ENCODE measurements at places on chromosomes 7 and 10.

- no peak for DNase-seq
These were observed 18.0 kb upstream of the MTURN start for GRCh38 chr7:30116771-30117170.

- no peak for DNase-seq
These were observed 2.1 kb downstream of the ATP5MK start for GRCh38 chr10:103394180-103394579.

- no peak for DNase-seq
These were observed 156.3 kb downstream of the POLR1F start for GRCh38 chr7:19552576-19552975.

GRCh38 chr10:86162696-86163400 lies 203.7 kb downstream of the GRID1 start:
- DNase-seq = no peak

DNA sequence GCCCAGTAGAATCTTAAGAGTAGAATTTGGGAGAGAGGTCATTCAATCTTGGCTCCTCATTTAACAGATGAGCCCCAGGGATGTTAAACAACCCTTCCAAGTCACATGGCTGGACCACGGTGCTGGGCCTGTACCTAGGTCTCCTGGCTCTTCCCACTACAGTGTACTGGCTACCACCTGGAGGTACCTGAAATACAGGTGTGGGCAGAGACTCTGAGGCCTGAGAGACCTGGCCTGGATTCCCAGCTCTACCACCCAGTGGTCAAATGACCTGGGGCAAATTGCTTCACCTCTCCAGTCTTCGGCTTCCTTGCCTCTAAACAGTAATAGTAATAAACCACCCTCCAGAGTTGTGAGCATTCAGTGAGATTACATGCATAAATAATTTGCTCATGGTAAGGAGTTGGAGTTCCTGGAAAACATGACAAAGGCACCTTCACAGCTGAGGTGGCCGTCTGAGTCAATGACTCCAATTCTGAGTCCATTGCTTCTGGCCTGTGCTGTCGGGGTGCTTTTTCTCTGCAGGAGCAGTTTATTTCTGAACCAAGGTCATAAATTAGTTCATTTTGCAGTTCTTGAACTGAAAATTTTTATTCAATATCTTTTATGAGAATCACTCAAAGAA lies 2.7 kb downstream of the GOT1 start:
- DNase-seq = no peak

DNA sequence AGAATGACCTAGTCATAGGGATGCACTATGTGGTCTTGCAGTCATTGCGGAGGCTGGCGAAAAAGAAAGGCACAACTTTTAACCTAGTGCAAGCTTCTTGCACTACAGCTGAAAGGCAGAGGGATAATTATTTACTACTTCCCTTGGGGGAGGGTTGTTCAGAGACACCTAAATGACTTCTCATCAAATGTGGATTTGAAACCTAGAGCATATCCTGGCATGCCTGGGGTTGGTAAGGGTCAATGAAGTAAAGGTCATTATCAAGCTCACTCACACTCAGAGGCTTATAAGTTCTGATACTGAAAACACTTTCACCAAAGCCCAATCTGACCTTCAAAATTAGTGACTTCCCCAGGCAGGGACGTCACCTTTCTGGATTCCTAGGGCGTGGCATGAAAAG lies 108.9 kb upstream of the AMPH start:
- DNase-seq = no peak

DNA sequence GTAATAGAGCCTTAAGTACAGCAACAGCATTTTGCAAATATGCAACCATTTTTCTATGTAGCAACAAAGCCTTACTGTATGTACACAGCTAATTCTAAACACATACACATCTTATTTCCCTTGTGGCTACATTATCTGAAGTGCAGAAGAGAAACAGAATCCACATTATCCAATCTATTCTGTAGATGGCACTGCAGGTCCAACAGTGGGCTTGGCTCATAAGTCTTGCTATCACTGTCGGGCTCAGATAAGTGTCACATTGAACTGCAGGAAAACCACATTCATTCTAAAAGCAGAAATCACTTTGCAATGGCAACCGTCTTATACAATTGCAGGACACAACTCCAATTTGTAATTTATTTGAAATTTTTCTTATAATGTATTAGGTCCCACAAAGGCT lies 109.8 kb upstream of the NOBOX start:
- peak; percentile 37 for DNase-seq

GRCh38 chr10:98399784-98400183 lies 15.2 kb downstream of the PYROXD2 start:
- no peak for DNase-seq

- no peak for DNase-seq
These were observed 94.7 kb downstream of the ARHGAP22 start for GRCh38 chr10:48509974-48510692.

DNA sequence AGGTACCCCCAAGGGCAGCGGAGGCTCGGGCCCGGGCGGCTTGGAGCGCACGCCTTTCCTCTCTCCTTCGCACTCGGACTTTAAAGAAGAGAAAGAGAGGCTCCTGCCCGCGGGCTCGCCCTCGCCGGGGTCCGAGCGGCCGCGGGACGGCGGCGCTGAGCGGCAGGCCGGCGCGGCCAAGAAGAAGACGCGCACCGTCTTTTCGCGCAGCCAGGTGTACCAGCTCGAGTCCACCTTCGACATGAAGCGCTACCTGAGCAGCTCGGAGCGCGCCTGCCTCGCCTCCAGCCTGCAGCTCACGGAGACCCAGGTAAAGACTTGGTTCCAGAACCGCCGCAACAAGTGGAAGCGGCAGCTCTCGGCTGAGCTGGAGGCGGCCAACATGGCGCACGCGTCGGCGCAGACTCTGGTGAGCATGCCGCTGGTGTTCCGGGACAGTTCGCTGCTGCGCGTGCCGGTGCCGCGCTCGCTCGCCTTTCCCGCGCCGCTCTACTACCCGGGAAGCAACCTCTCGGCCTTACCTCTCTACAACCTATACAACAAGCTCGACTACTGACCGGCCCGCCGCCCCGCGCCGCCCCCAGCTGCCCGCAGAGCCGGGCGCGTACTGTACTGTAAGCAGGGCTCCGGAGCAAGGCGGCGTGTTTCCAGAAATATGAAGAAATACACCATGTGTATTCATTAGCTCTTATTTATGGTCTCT lies 1.8 kb downstream of the HMX2 start:
- no peak for DNase-seq

- DNase-seq = no peak
These were observed 34.8 kb downstream of the PNLIPRP2 start for GRCh38 chr10:116655568-116655967.

DNA sequence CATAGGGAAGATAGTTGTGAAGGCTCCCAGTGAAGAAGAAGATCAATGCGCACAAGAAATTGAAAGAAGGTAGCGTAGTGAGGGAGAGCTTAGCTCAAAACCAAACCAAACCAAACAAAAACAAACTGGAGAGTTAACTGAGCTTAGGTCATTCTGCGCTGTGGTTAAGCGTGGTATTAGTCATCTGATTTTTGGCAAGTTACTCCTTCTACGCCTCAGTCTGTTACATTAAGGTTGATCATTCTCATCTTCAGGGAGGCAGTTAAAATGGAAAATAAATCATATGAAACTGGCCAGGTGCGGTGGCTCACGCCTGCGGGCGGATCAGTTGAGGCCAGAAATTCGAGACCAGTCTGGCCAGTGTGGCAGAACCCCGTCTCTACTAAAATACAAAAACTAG lies 259.7 kb downstream of the EXOC4 start:
- no peak for DNase-seq

GRCh38 chr10:24254180-24254579 lies 45.2 kb downstream of the KIAA1217 start:
- no peak for DNase-seq

- DNase-seq = peak; percentile 18
These were observed 551 bp downstream of the KCND2 start for GRCh38 chr7:120273476-120273975.

DNA sequence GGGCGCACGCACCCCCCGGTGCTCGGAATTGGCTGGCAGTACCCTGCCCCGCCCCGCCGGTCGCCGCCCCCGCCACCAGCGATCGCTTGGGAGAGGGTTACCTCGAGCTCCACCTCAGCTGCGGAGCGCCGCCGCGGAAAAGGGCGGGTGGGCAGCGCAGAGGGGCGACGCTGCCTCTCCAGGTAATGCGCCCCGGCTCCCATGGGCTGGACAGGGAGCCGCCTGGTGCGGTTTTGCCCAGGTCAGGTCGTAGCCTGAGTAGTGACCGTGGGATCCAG lies 1.3 kb downstream of the PFKFB3 start:
- no peak for DNase-seq

- no peak for DNase-seq
These were observed 135.0 kb downstream of the ADAM22 start for GRCh38 chr7:88069093-88069492.

- no peak for DNase-seq
These were observed 30.3 kb downstream of the HACD1 start for GRCh38 chr10:17586821-17587234.

GRCh38 chr10:76874896-76875295 lies 762.7 kb downstream of the KCNMA1 start:
- DNase-seq = no peak

DNA sequence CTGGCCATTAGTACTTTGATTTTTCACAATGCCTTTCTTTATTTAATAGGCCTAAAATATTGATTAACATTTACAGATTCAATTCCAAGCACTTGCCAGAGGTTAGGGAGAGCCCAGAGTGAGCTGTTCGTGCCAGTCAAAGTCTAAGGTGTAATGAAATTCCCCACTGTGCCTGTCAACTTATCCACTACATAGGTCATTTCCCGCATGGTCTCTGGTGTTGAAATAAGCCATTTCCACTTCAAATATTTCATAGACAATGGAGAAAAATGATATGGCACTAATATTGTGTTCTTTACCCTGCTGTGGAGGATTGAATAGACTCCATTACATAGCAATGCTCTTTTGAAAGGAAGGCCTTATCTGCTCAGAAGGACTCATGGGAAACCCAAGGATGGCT lies 978.1 kb upstream of the CELF2 start:
- DNase-seq = no peak

DNA sequence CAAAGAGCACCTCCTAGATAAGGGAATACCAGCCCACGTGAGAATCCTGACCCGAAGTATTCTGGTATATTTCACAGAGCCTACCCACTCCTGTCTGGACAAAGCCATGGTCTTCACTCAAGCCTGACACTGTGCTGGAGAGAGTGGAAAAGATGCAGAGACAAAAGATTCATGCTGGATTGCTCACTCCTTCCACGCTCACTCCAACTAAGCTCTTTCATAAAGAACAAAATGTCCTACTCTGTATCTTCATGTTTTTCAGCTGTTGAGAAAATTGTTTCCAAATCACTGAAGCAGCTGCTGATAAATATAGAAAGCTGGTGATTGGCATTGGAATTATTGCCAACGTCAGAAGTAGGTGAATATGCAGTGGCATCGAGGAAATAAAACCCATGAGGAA lies 106.0 kb downstream of the ABLIM1 start:
- no peak for DNase-seq

DNA sequence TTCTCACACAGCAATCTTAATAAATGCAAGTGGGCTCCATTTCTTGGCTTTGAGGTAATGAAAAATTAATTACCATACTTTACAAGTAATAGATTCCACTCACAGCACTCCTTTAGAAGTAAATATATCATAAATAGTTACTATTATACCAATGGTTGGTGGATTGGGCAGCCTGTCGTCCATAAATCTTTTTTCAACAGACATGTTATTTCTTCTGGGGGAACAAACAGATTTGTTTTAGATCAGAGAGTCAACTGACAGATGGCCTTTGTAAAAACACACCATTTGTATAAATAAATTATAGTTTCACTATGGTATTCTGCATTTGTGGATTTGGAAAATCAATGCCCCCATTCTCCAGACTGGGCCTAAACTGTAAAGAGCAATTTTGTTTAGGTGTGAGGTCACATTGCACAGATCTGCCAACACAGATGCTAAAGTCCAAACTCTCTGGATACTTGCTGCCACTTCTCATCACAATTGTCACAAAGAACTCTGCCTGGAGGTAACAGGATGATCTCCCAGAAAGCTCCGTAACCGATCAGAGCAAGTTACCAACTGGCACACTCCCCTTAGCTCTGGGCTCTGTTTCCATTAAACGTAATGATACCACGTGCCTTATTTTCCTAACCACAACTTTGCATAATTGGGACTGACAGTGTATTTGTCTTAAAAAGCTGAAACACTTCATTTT lies 4.5 kb upstream of the MACROH2A2 start:
- no peak for DNase-seq

GRCh38 chr10:128149267-128150014 lies 23.2 kb upstream of the MKI67 start:
- DNase-seq = no peak

GRCh38 chr7:111147708-111148533 lies 57.0 kb downstream of the LRRN3 start:
- DNase-seq = no peak

Measured in globus pallidus (tissue), 1 donor.